ENCODE measurements at places on chromosomes 3 and 15.

DNA sequence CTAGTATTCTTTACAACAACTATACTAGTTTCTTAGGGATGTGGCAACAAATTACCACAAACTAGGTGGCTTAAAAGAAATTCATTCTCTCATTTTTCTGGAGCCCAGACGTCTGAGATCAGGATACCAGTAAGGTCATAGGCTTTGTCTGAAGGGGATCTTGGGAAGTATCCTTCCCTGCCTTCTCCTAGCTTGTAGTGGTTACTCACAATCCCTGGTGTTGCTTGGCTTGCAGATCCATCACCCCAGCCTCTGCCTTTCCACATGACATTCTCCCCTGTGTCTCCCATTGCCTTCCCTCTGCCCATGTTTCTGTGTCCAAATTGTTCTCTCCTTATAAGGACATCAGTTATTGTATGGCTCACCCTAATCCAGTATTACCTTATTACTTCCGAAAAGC, 24.3 kb upstream of the CLDN1 start:
- DNase-seq: no peak

DNA sequence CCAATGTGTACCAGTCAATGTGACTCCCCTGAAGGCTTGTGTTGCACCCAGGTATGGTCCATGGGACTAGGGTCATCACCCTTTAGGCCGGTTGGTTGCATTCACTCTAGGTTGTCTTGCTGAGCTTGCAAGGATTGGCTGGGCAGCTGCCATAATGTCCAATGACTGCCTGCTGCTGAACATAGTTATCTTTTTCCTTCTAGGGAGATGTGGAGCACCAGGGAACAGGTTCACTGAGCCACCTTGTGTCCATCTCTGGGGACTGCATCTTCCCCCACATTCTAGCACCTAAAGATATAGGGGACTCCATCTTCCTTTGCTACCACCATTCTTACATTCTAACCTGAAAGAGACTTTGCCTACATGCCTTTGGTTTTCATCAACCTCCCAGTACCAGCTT, 580.4 kb upstream of the TBL1XR1 start:
- peak; percentile 66 for DNase-seq

GRCh38 chr3:71162221-71162620, 421.3 kb downstream of the FOXP1 start:
- no peak for DNase-seq

- peak; percentile 90 for DNase-seq
Observed at GRCh38 chr15:90320062-90320884, 31.8 kb upstream of the ZNF774 start.

GRCh38 chr3:151974067-151974466, 100.6 kb downstream of the SUCNR1 start:
- DNase-seq: no peak

GRCh38 chr3:81274671-81275070, 486.8 kb downstream of the GBE1 start:
- no peak for DNase-seq

DNA sequence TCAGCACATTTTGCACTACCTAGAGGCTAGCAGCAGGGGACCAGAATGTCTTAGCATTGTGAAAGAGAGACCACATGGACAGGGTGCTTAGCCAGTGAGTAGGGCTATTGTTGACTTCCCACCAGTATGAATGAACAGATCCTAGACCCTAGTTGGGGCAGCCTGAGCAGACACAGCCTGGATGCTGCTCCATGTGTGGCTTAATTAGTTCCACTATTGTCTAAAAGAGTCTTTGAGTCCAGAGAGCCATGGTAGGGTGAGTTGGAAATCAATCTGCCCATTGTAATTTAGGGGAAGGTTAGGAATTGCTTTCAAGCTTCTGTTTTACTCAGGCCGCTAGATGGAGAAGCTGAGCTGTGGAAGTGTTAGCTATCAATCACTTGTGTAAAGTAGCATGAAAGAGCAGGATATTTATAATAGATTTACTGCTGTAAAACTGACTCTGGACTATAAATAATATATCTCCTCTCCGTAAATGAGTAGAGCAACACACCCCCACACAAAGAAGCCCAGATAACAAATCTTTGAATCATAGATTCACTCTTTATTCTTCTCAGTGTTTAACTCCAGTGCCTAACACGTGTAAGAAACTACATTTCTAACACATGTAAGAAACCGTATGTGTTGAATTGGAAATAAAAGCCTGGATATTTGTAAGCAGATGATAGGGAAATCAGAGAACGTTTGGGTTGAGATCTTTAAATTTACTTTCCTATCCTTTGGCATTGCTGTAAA, 4.1 kb upstream of the GCSAM start:
- DNase-seq: peak; percentile 23

DNA sequence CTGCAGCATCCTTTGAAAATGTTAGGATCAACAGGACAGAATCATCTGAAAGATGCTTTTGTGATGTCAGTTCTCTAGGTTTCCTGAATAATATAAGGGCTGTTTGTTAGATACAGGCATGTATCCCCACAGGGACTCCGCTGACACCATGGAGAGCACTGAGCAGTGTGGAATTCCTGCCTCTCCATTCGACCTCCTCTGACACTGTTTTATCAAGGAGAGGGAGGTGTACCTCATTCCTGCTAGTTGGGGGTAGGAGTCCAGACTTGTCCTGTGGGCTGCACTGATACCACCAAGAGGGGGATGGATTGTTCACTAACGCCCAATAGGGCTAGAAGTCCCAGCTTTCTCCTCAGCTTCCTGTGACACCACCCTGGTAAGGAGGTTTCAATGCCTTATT, 46.6 kb downstream of the LARS2 start:
- DNase-seq: no peak

Measured in adrenal gland (tissue), 19 donors.